Neural progenitor cell (in vitro differentiated cells): ENCODE measurements at places on chromosomes 11 and 22. TPM values are rescaled to one million over a fixed set of nuclear protein-coding genes. Genes with fewer than 3 reads are reported as not detected.

Gene MYBPC3
- 0.06 and 0.12 TPM in 2 replicates for total RNA-seq

Gene PHLDA2
- total RNA-seq: not detected in 2 replicates

GRCh38 chr22:49850959-49851802, 2.5 kb upstream of the ZBED4 start:
- no peak for DNase-seq

GRCh38 chr22:46714550-46714949, 23.5 kb downstream of the CERK start:
- no peak for DNase-seq

DNA sequence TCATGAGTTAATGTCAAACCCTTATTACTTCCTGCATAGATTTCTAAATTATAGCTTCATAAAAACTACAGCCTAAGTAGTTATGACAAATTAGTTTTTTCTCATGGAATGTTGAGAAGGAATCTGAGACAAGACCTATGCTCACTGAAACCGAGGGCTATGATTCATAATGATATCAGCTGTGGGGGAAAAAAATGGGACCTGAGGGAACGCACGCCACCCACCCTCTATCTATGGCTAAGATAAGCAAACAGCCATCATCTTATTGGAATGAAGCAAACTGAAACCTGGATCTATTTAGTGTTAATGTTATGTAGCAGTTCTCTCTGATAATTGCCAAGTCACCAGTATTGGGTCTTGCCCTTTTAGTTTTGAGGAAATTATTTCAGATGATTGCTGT, 906.9 kb upstream of the RAG2 start:
- DNase-seq: no peak

DNA sequence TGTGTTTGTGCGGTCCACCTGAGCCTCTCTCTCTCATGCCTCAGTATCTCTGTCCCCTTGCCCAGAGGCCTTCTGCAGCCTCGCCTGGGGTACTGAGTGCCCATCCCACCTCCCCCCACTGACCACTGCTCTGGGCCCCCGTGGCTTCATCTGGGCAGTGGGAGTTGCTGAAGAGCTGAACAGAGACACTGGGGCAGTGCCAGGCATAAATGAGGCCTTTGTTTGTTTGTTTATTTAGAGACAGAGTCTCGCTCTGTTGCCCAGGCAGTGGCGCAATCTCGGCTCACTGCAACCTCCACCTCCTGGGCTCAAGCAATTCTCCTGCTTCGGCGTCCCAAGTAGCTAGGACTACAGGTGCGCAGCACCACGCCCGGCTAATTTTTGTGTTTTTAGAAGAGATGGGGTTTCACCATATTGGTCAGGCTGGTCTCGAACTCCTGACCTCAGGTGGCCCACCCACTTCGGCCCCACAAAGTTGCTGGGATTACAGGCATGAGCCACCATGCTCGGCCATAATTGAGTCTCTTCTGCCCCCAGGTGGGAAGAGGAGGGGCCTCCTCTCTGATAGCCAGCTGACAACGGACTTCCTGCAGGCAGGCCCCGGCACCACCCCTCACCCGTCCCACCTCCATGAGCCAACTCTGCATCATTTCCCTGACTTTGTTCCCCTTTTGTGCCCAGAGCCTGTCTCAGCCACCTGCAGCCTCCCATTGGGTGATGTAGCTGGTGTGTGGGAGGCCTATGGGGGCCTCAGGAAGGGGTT, 9.3 kb downstream of the CRYBB3 start:
- DNase-seq: no peak

DNA sequence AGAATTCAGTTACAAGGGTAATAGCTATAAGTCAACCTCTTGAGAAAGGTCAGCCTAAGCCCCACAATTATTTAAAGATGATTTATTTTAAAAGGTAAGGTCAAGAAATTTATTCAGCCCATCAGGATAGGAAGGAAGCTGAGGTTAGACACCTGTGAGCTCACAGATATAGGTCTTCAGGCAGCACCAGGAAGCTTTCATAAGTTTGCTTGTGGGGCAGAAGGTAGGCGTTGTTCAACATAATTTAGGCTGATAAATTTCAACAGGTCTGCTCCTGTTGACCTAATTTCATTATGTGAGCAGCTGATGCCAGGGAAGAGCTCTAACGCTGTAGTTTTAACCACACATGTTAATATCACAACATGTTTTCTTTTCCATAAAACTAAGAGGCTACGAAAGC, 118.1 kb upstream of the APOA1 start:
- no peak for DNase-seq

- no peak for DNase-seq
These were observed 115.1 kb downstream of the DBX1 start for GRCh38 chr11:20045098-20045688.

- DNase-seq: no peak
These were observed 113.5 kb downstream of the MAML2 start for GRCh38 chr11:96229354-96229977.

GRCh38 chr11:34567733-34568132, 53.2 kb upstream of the EHF start:
- no peak for DNase-seq

- no peak for DNase-seq
These were observed 24.6 kb downstream of the ELF5 start for GRCh38 chr11:34488855-34489557.

Gene TREH
- total RNA-seq: not detected in 2 replicates

Gene HMGXB4
- 46.7 and 55.9 TPM in 2 replicates for total RNA-seq

Gene ZNF280B
- 10.4 and 14.2 TPM in 2 replicates for total RNA-seq

- DNase-seq: peak; percentile 15
These were observed 1.2 kb downstream of the BACE1 start for GRCh38 chr11:117314840-117315239.

DNA sequence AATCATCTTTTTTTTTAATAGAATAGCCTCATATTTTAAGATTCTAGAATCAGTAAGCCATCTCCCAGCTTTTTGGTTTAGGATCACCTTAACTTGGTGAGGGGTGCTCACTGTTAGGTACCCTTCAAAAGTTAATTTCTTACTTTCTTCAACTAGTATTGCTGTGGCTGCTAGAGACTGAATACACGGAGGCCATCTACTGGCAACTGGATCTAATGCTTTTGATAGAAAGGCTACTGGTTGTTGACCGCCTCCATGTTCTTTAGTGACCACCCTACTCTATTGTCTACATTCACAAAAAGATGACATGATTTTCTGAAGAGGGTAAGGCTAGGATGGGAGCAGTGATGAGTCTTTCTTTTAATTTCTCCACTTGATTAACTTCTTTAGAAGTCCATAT, 16.7 kb upstream of the ALDH3B2 start:
- DNase-seq: peak; percentile 30

- DNase-seq: no peak
These were observed 114.2 kb upstream of the PARVA start for GRCh38 chr11:12263141-12263693.

Gene NXPE4
- total RNA-seq: not detected in 2 replicates

GRCh38 chr11:88301488-88302140, 35.9 kb downstream of the CTSC start:
- DNase-seq: no peak

Gene C11orf86
- total RNA-seq: not detected in 2 replicates

GRCh38 chr11:131070365-131070764, 154.1 kb upstream of the SNX19 start:
- DNase-seq: no peak

DNA sequence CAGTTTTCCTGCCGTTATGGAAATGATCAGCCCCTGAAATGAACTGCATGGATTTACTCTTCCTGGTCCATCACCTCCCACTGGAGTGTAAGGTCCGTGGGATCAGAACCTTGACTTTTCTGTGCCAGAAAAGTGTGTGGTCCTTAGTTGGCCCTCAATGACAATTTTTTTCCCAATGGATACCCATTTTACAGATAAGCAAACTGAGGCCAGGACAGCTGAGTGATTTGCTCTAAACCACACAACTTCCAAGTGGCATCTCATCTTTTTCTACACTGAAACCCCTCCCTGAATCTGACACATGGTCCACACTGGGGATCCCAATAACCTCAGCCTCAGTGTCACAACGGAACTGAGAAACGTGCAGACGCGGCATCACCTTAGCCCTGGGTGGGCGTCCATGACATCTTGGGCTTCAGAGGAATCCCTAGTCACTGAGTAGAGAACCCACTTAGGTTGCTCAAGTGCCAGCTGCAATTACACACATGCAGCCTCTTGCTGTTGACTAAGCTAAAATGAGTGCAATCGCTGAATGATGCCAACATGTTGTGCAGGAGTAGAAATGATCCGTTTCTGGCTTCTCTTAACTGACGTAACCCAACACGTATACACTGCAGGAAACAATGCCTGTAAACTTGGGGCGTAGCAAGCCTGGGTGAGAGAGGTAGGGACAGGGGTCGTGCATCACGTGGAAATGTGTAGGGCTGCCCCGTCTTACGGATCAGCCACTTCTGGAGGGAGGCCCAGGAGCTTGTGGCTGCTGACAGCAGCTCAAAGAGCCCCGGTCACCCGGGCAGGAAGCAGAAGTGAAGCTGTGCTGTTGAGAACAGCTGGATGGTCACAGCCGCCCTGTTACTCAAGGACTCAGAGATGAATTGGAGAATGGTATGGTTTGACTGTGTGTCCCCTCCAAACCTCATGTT, 136.3 kb downstream of the SHANK2 start:
- no peak for DNase-seq

DNA sequence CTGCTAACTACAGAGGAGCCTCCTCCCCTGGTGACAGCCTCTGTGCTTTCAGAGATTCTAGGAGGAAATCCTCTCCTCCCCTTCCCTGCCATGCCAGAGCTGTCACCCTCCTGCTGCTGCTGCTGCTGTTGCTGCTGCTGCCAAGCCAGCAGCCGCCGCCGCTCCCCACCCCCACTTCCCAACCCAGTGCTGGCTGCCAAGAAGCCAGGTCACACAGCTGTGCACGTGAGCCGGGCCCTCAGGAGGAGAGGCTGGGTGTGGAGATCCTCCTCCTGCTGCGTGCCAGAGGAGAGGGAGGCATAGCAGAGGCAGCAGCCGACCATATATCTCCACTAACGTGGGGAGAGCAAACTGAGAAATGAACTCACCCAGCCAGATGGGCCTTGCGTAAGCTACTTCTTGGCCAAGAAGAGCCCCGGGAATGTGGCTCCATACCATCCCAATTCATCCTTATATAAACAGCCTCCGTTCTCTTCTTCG, 12.4 kb downstream of the CRY2 start:
- DNase-seq: peak; percentile 62

- DNase-seq: no peak
These were observed 97.8 kb downstream of the ME3 start for GRCh38 chr11:86574493-86575207.

Gene CASTOR1
- total RNA-seq: 6.2 and 23.1 TPM in 2 replicates

Gene ZBED5
- total RNA-seq: 70.9 and 87.9 TPM in 2 replicates

DNA sequence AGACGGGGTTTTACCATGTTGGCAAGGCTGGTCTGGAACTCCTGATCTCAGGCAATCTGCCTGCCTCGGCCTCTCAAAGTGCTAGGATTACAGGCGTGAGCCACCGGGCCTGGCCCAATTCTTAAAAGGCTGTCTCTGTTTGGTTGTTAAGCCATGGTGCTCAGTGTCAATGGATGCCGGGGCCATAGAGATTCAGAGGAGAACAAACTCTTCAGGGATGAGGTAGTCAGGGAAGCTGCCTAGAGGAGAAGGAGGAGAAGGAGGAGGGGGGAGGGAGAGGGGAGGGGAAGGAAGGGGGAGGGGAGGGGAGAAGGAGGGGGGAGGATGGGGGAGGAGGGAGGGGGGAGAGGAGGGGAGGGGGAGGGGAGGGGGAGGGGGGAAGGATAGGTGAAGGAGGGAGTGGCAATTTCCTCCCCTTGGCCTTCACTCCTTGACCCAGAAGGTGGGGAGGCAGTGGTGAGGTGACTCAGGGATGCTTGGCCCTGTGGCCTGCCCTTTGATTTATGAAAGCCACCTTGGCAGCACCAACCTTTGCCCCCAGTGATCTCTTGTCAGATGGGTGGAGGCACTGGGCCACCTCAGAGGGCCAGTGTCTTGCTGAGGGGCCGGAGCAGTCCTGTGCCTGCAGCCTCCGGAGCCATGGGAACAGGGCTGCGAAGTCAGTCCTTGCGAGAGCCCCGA, at the start of gene C11orf86:
C11orf86 (plus strand) TSS at position 581 of the 681 bp plus-strand sequence; CDS start at position 640, 59 bp downstream.
- DNase-seq: no peak

DNA sequence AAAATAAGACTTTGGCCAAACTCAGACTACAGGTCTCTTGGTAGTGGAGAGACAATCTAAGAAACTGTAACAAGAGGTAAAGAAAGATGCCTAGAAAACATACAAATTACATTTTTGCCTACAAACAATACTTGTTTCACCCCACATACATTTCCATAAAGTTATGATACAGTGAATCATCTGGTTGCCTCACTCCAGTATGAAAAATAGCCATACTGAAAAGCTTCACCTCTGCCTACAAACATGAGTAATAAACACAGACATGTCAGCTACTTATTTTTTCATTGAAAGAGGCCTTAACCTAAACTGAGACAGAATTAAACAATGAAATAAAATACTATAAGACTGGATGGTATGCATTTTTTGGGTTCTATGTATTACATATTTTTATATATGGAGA, 1463.0 kb downstream of the FAM181B start:
- no peak for DNase-seq

DNA sequence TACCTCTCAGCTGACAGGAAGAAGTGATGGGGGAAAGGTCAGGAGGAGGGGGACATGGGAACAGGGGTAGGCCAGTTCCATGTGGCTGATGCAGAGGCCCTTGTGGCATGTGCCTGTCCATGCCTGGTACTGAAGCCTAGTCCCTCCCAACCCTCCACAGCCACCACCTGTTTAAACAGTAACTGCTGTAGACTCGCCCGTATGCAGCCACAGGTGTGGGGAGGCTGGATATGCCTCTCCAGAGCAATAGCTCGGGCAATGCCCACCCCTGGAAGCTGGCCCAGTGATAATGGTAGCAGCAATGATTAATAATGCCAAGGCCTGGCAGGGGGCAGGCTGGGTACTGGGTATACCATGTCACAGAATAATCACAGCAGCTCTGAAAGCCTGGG, 2.3 kb downstream of the SMTN start:
- no peak for DNase-seq
